ENCODE measurements at places on chromosomes 5 and 9.

DNA sequence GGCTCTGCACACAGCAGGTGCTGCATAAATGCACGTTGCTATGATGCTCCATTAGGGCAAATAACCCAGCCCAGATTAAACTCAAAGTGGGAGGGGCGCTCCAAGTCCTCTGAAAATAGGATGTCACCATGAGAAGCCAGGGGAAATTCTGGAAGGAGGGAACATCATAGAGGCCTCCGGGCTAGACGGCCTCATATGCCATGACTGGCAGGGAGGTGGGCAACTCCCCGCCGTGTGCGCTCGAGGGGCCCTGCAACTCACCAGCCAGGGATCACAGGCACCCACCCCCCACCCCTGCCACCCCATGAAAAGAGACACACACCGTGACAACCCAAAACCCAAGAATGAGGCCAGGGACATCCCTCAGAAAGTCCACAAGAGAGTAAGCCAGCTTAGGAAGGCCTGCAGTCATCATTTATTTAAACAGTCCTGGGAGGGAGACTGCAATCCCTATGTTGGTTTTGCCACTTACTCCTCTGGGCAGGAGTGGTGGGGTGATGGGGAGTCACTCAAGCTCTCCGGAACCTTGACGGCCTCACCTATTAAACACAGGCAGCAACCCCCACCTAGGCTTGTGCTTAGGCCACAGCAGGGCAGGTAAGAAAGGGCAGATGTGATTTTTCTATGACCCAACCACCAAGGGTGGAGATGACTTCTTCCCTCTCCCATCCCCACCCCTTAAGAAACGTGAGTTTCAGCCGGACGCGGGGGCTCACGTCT, 4.0 kb downstream of the VAV2 start:
- DNase-seq: no peak

DNA sequence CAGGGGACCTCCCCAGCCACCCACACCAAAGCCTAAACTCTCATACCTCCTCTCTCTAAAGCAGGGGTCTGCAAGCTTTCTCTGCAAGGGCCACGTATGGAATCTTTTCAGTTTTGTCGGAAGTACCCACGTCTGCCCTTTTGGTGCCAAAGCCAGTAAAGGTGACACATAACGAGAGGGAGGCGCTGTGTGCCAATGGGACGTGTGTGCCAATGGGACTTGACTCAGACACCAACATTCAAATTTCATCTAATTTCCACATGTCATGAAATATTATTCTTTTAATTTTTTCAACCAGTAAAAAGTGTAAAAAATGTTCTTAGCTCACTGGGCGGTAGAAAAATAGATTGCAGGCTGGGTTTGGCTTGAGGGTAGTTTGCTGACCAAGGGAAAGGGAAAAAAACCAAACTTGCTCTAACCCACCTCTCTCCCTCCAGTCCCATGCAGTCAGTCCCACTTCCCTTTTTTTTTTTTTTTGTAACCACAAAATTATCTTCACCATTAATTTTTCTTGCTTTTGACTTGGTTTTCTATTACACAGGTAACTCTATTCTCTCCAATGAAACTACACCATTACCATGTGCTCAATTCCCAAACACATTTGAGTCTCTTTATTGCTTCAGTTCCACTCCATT, 25.5 kb downstream of the OR2V1 start:
- DNase-seq: no peak

- DNase-seq: no peak
These were observed 102.9 kb upstream of the MEGF10 start for GRCh38 chr5:127187706-127188105.

- no peak for DNase-seq
These were observed 40.0 kb downstream of the PIK3R1 start for GRCh38 chr5:68255305-68256120.

DNA sequence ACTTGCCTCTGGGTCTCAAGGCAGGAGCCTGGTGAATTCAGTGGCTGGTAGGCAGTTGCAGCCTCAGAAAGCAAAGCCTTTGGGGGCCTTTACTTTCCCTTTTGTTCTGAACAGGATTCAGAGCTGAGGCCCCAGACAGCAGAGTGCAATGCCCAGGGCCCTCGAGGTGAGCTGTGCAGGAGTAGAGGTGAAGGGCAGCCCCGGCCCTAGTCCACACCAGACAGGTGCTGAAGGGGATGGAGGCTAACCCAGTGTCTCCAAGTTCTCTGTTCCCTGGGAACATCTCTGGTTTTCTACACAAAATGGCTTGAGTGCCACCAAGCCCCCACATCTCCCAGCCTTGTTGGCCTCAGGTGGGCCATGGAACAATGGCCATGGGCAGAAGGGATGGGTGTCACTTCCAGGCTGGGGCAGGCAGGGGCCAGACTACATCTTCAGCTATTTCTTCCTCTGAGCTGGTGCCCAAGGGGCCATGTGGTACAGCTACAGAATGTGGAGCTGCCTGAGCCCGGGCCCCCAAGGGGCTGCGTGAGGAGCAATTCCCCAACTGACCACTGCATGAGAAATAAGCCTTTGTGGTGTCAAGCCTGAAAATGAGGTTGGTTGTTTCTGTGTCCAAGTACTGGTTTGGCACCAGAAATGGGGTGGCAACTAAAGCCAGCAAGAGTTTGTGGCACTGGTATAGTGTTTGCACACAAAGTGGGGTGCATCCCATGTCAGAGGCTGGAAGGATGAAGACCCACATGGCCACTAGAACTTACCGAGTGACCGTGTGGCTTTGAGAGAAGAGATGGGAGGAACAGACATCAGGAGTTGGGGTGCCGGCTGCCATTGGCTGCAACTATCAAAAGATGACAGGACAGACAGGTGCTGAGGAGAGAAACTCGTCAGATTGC, 57.8 kb downstream of the BARX1 start:
- no peak for DNase-seq

DNA sequence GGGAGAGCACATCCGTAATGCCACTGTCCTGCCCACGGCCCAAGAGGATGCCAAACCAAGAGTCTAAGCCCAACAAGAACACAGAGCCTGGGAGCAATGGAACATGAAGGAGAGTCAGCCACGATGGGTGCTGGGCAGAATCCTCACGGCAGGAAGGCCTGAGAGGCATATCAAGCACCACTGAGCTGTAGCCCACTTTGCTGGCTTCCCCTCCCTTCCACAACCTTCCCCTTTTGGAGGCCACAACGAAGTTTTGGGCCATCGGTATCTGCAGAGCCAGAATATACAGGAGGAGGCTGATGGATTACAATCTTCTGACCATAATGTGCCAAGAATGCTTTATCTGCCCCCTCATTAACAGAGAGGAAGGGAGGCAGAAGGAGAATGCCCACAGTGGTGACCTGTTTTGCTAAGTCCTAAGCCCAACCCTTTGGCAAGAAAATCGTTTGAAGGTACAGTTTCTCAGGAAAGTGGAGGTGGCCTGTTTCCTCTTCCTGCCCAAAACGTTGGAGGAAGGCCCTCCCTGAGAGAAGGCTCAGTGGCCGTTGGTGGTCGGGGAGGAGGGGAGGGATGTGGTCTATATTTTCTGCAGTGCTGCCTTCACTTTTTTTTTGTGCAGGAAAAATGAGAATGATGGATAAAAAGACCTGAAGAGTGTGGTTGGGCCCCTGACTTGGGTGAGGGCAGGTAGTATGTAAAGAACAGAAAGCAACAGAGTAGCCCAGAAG, 26.2 kb downstream of the MACROH2A1 start:
- DNase-seq: no peak

DNA sequence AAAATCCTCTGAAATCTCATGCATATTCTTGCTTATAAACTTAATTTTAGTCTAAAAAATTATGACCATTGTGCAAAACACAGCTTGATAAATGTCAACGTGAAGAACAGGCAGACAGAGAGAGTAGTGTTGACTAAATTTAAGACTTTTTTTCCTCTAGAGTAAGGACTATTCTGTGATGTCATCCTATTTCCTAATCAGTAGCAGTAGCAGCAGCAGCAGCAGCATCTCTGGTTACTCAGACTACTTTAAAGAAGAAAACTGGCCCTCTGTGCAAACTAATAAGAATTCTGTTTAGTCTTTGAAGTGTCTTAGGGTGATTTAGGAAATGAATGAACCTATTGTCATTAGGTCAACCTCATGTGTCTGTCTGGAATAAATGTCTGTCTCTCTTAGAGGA, 403.0 kb downstream of the HINT1 start:
- no peak for DNase-seq

- DNase-seq: no peak
These were observed 62.6 kb downstream of the ANKRD55 start for GRCh38 chr5:56170557-56170956.

DNA sequence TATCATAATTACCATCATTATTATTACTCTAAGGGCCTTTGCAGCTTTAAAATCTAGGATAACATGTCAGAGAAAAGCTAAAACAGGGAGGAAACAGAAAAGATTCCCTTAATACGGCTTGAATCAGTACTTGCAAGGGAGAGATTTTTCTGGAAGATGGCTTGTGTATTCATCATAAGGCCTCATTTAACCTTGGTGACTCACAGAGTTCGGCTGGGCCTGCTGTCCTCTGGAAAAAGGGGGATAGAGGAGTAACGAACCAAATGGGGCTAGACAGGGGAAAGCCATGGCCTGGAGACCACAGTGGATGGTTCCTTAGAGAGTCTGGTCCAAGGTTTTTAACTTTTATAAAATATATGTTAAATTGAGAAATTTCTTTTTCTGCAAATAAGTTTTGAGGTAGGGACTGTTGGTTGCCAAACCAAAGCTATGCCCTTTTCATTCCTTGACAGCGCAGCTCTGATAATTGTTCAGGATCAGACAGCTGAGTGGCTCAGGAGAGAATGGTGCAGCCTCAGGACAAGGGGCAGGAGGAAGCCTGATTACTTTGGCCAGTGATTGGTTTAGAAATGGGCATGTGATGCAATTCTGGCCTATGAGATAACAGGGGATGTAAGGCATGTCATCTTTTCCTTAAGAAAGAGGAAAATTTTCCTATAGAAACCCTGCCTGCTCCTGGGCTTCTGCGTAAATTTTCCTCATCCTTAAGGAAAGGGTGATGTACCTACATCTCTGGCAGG, 25.6 kb upstream of the GSN start:
- no peak for DNase-seq

DNA sequence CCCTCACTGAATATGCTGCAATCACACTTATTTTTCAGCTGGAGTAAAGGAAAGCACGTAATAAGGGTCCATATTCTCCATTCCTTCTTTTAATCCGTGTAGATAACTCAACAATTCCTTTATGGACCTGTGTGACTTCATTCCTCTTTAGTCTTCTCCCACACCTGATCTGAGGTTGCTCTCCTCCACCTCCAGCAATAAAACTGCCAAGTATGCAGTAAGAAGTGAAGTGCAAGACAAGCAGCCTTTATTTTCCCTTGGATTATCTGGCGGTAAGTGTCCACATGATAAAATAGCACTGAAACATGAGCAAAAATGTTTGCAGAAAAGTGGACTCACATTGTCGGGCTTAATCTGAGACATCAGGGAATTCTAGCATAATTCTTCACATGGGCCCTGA, 13.8 kb downstream of the DEPDC1B start:
- no peak for DNase-seq

- DNase-seq: no peak
These were observed 154.0 kb upstream of the ADAMTSL1 start for GRCh38 chr9:18319918-18320445.

- DNase-seq: no peak
These were observed 71.4 kb upstream of the CPEB4 start for GRCh38 chr5:173816728-173817127.

GRCh38 chr9:133403766-133404453, 13.9 kb downstream of the REXO4 start:
- DNase-seq: peak; percentile 45

GRCh38 chr5:138661291-138661960, 86.2 kb upstream of the HSPA9 start:
- no peak for DNase-seq

- no peak for DNase-seq
These were observed 445.9 kb downstream of the NTRK2 start for GRCh38 chr9:85115473-85115872.

DNA sequence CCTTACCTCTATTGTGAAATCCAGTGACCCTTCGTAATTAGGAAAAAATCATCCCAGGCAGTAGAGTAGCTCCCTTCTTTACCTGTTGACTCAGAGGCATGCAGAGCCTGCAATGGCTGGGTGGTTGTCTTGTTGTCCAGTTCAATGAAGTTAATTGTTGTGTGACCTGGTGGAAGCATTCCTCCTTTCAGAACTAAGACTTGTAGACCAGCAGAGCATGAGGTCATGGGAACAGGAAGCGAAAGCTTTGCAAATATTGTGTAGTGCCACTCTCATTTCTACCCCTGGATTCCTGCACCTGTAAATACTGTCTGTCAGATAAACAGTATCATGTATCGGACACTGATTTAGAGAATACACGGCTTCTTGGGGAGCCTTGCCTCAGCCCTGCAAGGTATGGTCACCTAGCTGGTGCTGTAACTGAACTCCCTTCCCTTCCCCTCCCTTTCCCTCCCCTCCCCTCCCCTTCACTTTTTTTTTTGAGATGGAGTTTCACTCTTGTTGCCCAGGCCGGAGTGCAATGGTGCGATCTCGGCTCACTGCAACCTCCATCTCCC, 5.7 kb upstream of the PRXL2C start:
- DNase-seq: no peak

DNA sequence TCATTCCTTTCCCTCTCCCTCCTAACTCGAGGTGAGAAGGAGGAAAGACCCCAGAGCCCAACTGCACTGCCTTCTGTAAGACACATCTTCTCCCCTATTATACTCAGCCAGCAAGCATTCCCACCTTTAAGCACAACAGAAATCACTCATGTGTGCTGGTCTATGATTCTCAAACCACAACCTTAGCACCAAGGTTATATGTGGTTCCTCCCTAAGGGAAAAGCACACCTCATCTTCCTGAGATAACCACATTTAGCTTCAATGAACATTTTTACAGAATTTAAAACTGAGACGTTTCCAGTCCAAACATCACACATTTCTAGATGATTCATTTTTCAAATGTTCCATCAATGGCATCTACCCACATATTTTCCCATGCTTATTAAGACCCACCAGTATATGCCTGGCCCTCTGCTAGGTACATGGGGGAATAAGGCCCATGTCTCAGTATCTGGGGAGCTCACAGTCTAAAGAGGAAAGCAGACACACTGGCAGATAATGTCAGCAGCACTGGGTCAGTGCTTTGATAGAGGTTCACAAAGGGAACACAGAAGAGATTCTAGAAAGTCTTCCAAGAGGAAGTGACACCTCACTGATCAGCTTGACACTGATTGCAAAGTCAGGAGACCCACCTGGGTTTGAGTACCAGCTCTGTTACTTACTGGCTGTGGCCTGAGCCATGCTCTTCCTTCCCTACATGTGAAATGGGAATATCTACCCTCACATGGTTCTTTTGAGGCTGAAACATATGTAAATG, 245.4 kb downstream of the DENND1A start:
- no peak for DNase-seq

- no peak for DNase-seq
These were observed 6.3 kb downstream of the PDE6A start for GRCh38 chr5:149938279-149938678.

DNA sequence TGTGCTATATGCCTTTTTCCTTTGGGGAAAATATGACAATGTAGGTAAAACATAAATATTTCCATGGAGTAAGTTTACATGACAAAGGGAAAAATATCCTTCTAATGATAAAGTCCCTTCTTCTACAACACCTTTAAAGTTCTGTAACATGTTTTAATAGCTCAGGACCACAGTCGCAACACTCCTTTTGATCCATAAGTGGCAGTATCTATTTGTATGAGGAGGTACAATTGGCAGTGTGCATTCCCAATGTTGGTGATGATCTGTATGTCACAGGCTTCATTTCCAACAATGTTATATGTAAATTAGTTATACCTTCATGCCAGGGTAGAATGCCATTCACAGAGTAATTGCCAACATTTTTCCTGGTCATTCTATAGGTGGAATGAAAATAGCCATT, 127.1 kb upstream of the CCNH start:
- DNase-seq: no peak

- no peak for DNase-seq
These were observed 164.8 kb upstream of the VCAN start for GRCh38 chr5:83306572-83307241.
